ENCODE measurements at places on chromosomes 12 and 14.

- DNase-seq = no peak
Measured at GRCh38 chr14:52175982-52176502, 91.5 kb upstream of the PTGDR start.

GRCh38 chr12:117076410-117077372 is 22.5 kb downstream of the TESC start:
- DNase-seq = no peak

DNA sequence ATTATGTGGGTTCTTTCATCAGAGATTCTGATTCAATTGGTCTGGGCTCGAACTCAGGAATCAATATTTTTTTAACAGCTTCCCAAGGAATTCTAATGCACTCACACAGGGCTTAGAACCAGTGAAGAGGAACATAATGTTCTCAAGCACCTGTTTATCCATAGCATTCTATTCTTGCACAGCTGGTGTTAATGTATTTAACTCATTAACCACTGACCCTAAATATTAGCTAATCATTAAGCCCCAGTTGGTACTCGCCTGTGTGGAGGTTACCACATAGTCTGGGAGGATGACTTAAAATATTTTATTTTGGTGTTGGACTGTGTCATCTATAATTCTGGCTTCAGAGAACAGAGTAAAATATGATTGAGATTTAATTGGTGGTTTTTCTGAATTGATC is 45.3 kb downstream of the LRP6 start:
- no peak for DNase-seq

- DNase-seq = no peak
Measured at GRCh38 chr12:13437541-13437940, 241.0 kb downstream of the EMP1 start.

- DNase-seq = no peak
Measured at GRCh38 chr14:55599250-55599879, 19.4 kb downstream of the KTN1 start.

DNA sequence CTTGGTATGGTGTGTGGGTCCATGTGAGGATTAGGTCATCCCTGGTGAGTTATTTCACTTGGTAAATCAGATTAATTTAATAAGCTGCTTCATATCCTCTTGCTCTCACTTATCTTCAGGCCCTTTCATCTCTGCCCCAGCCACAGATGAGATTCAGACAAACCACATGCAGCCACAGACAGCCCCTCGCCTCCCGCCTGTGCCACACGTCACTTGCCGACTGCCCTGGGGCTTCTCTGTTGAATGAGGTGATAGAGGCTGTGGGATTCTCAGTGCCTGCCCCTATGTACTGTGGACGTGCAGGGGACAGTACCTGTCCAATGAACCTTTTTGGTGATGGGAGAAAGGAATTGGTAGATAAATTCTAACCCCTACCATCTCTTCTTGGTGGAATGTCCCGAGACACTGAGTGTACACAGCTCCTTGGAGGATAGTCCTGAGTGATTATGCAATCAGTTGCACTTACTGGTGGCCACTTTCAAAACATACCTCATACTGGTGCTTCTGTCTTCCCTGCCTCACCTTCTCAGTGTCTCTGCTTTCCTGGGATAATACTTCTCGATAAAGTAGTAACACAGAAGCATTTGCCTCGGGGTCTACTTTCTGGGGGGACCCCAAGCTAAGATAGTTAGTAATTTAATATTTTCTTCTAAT is 248.7 kb downstream of the TTC6 start:
- no peak for DNase-seq

DNA sequence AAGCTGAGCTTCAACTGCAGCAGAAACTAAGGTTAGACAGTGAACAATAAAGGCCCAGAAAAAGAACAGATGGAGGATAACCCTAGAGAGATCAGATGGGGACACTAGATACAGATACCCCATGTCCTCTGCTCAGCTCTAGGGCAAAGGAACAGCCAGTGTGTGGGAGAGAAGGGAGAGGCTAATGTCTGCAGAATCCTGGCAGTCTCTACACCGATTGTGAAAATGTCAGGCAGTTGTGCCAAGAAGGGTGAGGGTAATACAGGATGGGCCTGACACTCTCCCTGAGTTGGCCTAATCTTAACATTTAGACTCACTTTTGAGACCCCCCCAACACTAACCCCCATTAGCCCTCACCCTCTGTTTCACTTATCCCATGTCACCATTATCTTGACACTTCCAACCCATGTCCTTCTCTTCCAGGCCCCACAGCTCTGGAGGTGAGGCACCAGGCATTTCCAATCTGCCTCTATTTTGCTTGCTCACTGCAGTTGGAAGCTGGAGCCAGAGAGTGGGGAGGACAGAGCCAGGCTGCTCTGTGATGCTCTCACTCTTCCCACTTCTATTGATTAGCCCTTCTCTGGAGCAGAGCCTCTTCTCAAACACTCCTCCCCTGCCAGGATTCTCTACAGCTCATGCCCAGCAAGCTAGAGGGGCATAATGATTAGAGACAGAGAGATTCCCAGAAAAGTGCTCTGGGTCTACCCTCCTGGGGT is 3.0 kb upstream of the BLOC1S1 start:
- DNase-seq = no peak

DNA sequence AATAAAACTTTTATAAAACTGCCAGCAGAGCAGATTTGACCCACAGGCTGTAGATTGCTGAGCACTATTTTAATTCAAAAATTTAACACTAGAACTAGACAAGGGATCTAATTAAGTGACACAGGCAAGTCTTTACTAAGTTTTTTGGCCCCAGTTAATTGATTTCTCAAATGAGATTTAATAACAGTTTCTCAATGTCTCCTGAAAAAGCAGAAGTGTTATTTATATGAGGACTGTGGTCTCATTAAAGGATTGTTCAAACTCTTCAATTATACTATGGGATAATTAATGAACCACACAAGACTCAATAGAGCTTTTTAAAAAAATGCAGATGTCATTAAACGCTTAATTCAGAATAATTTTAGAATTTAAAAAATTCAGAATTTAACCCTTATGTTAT is 1.9 kb downstream of the HEATR5A start:
- DNase-seq = no peak

DNA sequence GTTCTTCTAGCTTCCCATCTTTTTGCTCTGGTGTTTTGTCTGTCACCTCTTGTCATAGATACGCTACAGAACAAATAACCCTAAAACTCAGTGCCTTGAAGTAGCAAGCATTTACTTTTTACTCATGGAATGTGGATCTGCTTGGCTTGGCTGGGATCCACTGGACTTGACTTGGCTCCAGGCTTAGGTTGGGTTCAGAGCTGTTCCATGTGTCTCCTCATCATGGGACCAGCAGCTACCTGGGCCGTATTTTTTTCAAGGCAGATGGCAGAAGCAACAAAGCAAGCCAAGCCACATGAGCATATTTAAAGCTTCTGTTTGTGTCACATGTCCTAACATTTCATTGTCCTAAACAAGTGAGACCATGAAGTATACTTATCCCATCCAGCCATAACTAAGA is 48.7 kb upstream of the ATF1 start:
- no peak for DNase-seq

DNA sequence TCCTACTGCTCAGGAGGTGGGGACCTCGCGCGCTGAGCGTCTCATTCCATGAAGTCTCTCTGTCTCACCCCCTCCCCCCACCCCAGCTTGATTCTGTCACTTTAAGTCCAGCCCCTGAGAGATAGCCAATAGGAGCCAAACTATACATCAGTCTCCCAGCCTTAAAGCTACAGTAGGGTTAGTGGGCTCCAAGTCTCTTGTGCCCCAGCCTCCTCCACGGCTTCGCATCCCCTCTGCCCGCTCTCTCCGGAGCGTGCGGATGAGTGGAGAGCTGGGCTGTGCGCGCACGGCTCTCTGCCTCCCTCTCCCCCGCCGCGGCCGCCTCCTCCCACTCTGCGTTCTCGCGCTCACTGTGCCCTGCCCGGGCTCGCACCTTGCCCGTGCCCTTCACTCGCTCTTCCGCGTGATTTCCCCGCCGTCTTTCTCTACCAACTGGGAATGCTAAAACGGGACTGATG is at the start of gene ESRRB:
Gene ESRRB (plus strand): TSS at position 191 of the 458 bp plus-strand sequence. CDS start 265 bp downstream, at position 456.
- peak; percentile 29 for DNase-seq

Measured in NCI-H526 (cell line).